Endothelial cell (in vitro differentiated cells): ENCODE measurements at places on chromosomes 16 and 17. TPM values are rescaled to one million over a fixed set of nuclear protein-coding genes. Genes with fewer than 3 reads are reported as not detected.

- no peak for DNase-seq
Measured at GRCh38 chr17:67503184-67503583, 126.1 kb downstream of the PITPNC1 start.

DNA sequence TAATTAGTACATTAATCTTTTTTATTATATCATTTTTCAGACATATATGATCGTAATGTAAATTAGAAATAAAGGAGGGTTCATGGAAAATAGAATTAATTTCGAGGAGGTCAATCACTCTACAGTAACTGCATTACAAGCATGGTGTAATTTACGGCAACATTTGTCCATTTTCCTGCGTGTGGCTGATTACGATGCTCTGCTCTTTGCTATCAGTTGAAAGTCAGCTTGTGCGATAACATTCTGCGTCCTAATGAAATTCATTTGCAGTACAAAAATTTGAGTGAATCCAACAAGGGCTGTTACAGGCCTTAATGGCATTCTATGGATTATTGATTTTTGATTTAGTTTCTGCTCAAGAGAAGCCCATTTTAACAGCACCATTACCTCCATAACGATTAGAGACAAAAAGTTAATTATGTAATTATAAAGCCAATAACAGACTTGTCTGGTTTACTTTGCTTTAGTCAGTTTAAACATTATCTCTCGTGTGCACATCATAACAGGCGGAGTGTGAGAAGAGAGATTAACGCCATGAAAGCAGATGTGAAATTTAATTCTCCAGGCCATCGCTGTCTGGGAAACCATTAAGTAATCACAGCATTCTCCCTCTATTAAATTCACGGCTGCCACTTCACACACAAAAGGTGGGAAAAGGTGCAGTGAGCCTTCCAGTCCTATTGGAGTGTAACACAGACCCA lies 256.4 kb upstream of the IRX3 start:
- DNase-seq = no peak

GRCh38 chr16:89845417-89845816 lies 17.1 kb downstream of the SPIRE2 start:
- no peak for DNase-seq

DNA sequence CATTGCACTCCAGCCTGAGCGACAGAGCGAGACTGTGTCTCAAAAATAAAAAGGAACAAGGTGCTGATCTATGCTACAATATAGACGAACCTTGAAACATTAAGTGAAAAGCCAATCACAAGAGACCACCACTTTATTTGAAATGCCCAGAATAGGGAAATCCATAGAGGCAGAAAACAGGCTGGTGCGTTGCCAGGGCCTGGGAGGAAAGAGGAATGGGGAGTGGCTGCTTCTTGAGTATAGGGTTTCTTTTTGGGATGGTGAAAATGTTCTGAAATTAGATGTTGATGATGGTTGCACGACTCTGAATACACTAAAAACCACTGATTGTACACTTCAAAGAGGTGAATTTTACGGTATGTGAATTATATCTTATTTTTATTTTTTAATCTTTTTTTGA lies 20.3 kb upstream of the GLIS2 start:
- DNase-seq = no peak

GRCh38 chr16:87847785-87848675 lies 21.3 kb downstream of the SLC7A5 start:
- DNase-seq = no peak

- DNase-seq = no peak
Measured at GRCh38 chr17:74898376-74898946, 5.0 kb upstream of the FADS6 start.

- no peak for DNase-seq
Measured at GRCh38 chr16:41439-42068, 11.9 kb downstream of the POLR3K start.

GRCh38 chr17:82440991-82441627 lies 9.4 kb downstream of the CYBC1 start:
- DNase-seq = no peak

GRCh38 chr17:21275047-21275578 lies 9.4 kb upstream of the MAP2K3 start:
- DNase-seq = no peak

- DNase-seq = no peak
Measured at GRCh38 chr16:15808071-15808470, 48.8 kb downstream of the MYH11 start.

Gene KRTAP9-8
- total RNA-seq = not detected

Gene KRTAP1-5
- not detected for total RNA-seq

Gene RAP1GAP2
- total RNA-seq = 10.6 TPM

Gene TMEM100
- total RNA-seq = 29.3 TPM

Gene GNAO1
- 0.69 TPM for total RNA-seq
